Uterus (tissue), 4 donors: ENCODE measurements at places on chromosomes 5 and 9. TPM values are rescaled to one million over a fixed set of nuclear protein-coding genes. Genes with fewer than 3 reads are reported as not detected.

GRCh38 chr5:36637101-36637500 lies 30.7 kb downstream of the SLC1A3 start:
- H3K27ac ChIP-seq = no peak overlapping the region
- H3K36me3 ChIP-seq = no peaks in the 10 kb centered on the region
- H3K4me3 ChIP-seq = no peak overlapping the region
- no peaks in the 10 kb centered on the region for H3K27me3 ChIP-seq
- no peaks in the 10 kb centered on the region for H3K4me1 ChIP-seq
- no peak for DNase-seq

- H3K27ac ChIP-seq = no peak overlapping the region
- no peaks in the 10 kb centered on the region for H3K4me1 ChIP-seq
- no peak for DNase-seq
- no peaks in the 10 kb centered on the region for H3K27me3 ChIP-seq
- H3K36me3 ChIP-seq = no peaks in the 10 kb centered on the region
These were observed 205.1 kb downstream of the AUH start for GRCh38 chr9:91156451-91157234.

DNA sequence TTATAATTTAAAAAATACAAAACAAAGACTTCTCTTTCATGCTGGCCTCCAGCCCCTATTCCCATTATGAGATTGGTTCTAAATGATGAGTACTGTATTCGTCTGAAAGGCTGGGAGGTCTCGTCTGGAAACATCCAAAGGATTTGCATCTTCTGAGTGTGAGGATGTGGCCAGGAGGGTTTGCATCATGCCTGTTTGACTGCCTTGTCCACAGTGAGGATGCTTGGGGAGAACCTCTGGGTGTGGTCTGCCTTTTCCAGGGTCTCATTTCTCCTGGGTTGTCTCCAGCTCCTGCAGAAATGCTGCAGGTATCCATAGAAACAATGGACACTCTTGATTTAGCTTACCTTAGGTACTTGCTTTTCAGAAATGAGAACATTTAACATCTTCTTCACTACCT lies 26.4 kb upstream of the CXCL14 start:
- H3K4me1 ChIP-seq = no peaks in the 10 kb centered on the region
- H3K36me3 ChIP-seq = no peaks in the 10 kb centered on the region
- no peak overlapping the region for H3K4me3 ChIP-seq

DNA sequence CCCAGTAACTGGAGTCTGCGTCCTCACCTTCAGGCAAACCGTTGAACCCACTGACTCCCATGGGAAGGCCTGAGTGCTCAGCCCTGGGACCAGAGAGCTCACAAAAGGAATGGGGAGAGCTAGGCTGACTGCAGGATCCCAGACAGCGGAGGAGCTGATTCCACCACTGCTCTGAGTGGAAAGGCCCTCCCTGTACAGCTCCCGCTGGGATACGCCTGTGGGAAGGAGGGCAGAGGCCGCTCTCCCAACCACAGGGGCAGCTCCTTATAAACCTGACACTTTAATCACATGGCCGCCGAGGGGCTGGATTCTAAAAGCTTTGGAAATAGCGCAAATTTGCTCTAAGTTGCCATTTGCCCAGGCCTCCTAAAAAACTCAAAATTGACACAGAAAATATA lies 37.1 kb downstream of the DBH start:
- no peaks in the 10 kb centered on the region for H3K36me3 ChIP-seq
- no peak overlapping the region for H3K4me3 ChIP-seq
- H3K27ac ChIP-seq = no peak overlapping the region

GRCh38 chr9:87533271-87533670 lies 35.6 kb downstream of the DAPK1 start:
- H3K27ac ChIP-seq = no peak overlapping the region
- no peak overlapping the region for H3K4me3 ChIP-seq
- H3K4me1 ChIP-seq = no peaks in the 10 kb centered on the region
- no peaks in the 10 kb centered on the region for H3K27me3 ChIP-seq
- DNase-seq = no peak

DNA sequence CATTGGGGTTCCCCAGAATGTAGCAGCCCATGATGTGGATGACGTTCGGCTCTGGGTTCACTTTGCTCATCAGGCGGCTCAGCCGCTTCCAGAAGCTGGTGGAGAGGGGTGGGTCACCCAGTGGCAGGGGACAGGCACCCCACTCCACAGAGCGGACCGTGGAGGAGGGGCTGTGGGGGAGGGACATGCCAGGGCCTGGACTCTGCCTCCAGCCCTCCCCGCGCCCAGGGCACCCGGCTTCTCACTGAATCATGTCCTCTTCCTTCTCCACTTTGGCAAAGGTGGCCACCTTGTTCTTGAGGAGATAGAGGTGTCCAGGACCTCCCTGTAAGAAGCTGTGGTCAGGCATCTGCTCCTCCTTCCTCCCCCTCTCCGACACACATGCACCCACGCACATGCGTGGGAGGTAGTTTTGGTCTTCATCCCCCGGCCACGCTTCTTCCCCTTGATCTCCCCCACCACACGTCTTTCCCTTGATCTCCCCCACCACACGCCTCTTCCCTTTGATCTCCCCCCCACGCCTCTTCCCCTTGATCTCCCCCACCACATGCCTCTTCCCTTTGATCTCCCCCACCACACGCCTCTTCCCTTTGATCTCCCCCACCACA lies 8.9 kb upstream of the ENTPD8 start:
- no peak overlapping the region for H3K4me3 ChIP-seq
- no peaks in the 10 kb centered on the region for H3K27me3 ChIP-seq
- peaks cover 6% of the 10 kb centered on the region for H3K4me1 ChIP-seq
- no peak overlapping the region for H3K27ac ChIP-seq
- DNase-seq = no peak

DNA sequence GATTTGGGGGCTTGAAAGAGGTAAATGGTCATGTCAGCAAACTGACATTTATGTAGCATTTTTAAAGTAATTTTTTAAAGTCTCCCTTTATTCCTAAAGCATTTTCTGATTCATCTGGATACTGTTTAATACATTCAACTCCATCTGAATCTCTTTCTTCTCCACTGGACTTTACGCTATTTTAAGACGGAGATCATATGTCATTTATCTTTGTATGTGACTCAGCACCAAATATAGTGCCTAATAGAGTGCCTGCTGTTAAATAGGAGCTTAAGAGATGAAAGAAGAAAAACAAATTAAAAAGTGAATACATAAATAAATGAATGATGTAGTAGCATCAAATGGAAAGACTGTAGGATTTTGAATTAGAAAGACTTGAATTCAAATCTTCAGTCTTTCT lies 548.8 kb upstream of the SMC2 start:
- H3K4me3 ChIP-seq = no peak overlapping the region
- H3K4me1 ChIP-seq = no peaks in the 10 kb centered on the region
- no peaks in the 10 kb centered on the region for H3K27me3 ChIP-seq
- no peaks in the 10 kb centered on the region for H3K36me3 ChIP-seq

DNA sequence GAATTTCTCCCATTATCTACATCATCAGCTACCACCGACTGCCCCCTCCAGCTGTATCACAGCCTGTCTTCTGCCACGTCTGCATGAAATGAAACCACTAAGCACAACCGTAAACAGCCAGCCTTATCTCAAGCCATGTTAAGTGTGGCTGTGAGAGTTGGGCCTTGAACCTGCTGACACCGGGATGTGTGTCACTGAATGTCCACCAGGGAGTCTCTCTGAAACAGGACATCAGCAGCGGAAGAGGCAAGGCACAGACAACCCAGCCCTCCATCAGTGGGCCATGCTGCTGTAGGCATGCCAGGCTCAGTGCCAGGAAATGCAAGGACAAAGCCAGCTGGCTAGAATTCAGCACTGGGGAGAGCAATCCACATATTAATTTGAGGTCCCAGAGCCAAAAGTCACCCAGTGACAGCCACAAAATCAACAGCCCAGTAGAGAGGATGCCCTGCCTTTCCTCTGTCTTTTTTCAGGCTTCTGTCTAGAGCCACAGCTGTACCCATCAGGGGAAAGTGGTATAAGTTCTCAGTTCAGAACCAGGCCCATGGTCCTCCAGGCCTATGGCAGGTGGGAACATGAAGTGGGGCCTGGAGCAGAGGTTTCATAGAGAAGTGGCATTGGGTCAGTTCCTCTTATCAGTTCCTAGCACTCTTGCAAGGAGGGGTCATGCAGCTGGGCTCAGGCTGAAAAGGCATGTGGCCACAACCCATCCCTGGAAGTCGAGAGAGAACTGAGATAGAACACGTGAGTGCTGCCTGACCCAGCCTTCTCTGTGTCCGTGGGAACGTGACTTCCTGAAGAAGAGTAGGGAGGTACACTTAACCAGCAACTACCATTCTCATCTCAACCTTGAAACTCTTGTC lies 199.4 kb downstream of the ESM1 start:
- H3K4me3 ChIP-seq = no peak overlapping the region
- H3K27ac ChIP-seq = peak overlapping the region; percentile 3
- no peak for DNase-seq
- no peaks in the 10 kb centered on the region for H3K4me1 ChIP-seq
- no peaks in the 10 kb centered on the region for H3K27me3 ChIP-seq

DNA sequence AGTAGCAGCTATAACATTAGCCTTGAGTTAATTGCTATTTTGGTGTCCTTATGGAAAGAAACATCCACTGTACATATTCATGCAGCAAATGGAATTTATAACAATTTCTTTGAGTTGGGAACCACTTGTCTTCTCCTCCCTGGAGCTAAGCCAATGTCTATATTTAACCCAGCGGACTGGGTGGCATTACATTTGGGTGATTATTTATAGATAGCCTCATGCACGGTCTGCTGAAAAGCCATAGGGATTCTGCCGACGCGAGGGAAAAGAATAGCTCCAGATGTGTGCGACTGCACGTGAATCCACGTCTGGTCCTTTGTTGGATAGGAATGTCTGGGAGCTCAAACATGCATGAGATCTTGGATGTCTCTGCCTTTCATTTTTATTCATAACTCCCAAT lies 157.5 kb upstream of the BRINP1 start:
- DNase-seq = no peak
- H3K36me3 ChIP-seq = no peaks in the 10 kb centered on the region
- no peak overlapping the region for H3K27ac ChIP-seq
- no peaks in the 10 kb centered on the region for H3K27me3 ChIP-seq

GRCh38 chr9:88174324-88174723 lies 36.0 kb upstream of the SPATA31C2 start:
- H3K36me3 ChIP-seq = no peaks in the 10 kb centered on the region
- no peak overlapping the region for H3K4me3 ChIP-seq
- H3K27me3 ChIP-seq = no peaks in the 10 kb centered on the region
- DNase-seq = no peak
- H3K27ac ChIP-seq = no peak overlapping the region

DNA sequence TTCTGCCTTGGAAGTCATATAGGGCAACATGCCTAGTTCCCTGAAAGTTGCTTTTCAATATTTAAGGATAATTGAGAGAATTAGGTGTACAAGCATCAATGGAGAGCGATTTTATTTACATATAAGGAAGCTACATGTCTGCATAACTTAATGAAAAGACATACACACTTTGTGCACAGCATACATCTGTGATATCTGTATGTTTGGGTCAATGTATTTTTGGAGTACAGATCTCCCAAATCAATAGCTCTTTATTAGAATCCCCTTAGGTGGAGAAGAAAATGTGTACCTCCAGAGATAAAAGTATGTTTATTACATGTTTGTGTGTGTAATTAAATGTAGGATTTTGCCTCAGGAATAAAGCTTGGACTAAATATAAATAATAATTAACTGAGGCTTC lies 373.7 kb upstream of the CCNH start:
- no peaks in the 10 kb centered on the region for H3K36me3 ChIP-seq
- peaks cover 43% of the 10 kb centered on the region for H3K27me3 ChIP-seq
- no peaks in the 10 kb centered on the region for H3K4me1 ChIP-seq

- no peaks in the 10 kb centered on the region for H3K27me3 ChIP-seq
- peak overlapping the region; percentile 85 for H3K4me3 ChIP-seq
- no peaks in the 10 kb centered on the region for H3K36me3 ChIP-seq
- H3K27ac ChIP-seq = peak overlapping the region; percentile 93
- peaks cover 6% of the 10 kb centered on the region for H3K4me1 ChIP-seq
These were observed 815 bp downstream of the ANXA6 start for GRCh38 chr5:151156507-151157420.

GRCh38 chr9:118215549-118215948 lies 511.3 kb downstream of the TLR4 start:
- H3K27ac ChIP-seq = no peak overlapping the region
- H3K27me3 ChIP-seq = no peaks in the 10 kb centered on the region
- no peak overlapping the region for H3K4me3 ChIP-seq
- no peaks in the 10 kb centered on the region for H3K4me1 ChIP-seq
- no peaks in the 10 kb centered on the region for H3K36me3 ChIP-seq
- DNase-seq = no peak

DNA sequence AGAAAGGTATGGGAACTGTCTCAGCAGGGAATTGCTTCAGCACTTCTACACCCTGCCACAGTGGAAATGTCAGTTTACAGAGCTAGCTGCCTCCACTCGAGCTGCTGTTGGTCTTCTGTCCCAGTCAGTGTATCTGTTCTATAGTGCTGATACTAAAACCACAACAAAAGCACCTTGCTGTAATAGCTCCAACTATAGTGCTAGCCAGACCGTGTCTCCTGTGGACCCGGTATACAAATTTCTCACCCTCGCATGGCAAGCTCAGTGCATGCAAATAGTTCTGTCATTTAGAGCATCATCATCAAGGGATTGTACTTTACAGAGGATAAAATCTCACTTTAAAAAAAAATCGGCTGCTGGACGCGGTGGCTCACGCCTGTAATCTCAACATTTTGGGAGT lies 51.5 kb upstream of the IQGAP2 start:
- no peak overlapping the region for H3K27ac ChIP-seq
- no peak overlapping the region for H3K4me3 ChIP-seq
- H3K36me3 ChIP-seq = no peaks in the 10 kb centered on the region
- H3K27me3 ChIP-seq = no peaks in the 10 kb centered on the region

DNA sequence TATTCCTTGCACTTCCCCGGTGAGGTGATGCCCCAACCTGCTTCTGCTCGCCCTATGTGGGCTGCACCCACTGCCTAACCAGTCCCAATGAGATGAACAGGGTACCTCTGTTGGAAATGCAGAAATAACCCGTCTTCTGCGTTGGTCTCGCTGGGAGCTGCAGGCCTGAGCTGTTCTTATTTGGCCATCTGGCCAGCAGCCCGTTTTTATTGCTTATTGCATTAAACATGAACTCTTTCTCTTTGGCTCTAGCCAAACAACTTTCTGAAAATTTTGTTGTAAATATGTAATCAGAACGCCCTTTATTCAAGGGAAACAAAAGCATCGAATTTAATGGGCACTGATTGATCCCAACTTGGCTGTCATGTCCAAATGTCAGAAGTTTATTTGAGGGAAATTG lies 124.7 kb upstream of the FTMT start:
- H3K4me3 ChIP-seq = no peak overlapping the region
- no peaks in the 10 kb centered on the region for H3K27me3 ChIP-seq
- no peaks in the 10 kb centered on the region for H3K4me1 ChIP-seq
- no peak overlapping the region for H3K27ac ChIP-seq

Gene FRMD3
- total RNA-seq = 13.3 TPM

Gene CDX1
- total RNA-seq = 0.77 TPM

Gene ZNF354C
- total RNA-seq = 38.7 TPM

Gene CCDC180
- 6.6 TPM for total RNA-seq

Gene C5orf58
- total RNA-seq = not detected

Gene HRH2
- 4.1 TPM for total RNA-seq

Gene C5orf46
- total RNA-seq = not detected

Gene MYOZ3
- total RNA-seq = not detected

Gene MEIKIN
- total RNA-seq = not detected
